ENCODE measurements at places on chromosomes 12 and 14.

- DNase-seq, result no peak
Observed at GRCh38 chr12:95739561-95740313, 50.8 kb downstream of the NTN4 start.

- no peak for DNase-seq
Observed at GRCh38 chr12:108852674-108853309, 4.6 kb downstream of the SSH1 start.

DNA sequence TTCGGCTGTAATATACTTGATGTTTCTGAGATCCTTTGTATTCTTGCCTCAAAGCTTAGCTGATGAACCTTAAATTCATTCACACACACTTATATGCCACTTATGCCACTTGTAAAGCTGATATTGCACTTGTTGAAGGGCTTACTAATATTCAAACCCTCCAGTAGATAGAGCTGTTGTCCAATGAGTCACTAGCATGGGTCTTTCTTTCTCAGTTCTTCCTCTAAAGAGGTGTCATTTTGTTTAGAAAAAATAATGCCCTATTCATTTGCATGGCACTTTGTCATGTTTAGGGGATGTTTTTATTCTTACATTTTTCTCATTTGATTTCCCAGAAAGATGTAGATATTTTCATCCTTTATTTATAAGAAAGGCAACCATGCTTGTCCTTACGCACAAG lies 56.4 kb downstream of the MON2 start:
- DNase-seq, result no peak

GRCh38 chr14:72053651-72054050 lies 121.4 kb downstream of the RGS6 start:
- no peak for DNase-seq

- no peak for DNase-seq
Observed at GRCh38 chr12:2454601-2455177, 340.1 kb upstream of the FKBP4 start.

- DNase-seq, result no peak
Observed at GRCh38 chr12:21827083-21827482, 52.6 kb upstream of the KCNJ8 start.

DNA sequence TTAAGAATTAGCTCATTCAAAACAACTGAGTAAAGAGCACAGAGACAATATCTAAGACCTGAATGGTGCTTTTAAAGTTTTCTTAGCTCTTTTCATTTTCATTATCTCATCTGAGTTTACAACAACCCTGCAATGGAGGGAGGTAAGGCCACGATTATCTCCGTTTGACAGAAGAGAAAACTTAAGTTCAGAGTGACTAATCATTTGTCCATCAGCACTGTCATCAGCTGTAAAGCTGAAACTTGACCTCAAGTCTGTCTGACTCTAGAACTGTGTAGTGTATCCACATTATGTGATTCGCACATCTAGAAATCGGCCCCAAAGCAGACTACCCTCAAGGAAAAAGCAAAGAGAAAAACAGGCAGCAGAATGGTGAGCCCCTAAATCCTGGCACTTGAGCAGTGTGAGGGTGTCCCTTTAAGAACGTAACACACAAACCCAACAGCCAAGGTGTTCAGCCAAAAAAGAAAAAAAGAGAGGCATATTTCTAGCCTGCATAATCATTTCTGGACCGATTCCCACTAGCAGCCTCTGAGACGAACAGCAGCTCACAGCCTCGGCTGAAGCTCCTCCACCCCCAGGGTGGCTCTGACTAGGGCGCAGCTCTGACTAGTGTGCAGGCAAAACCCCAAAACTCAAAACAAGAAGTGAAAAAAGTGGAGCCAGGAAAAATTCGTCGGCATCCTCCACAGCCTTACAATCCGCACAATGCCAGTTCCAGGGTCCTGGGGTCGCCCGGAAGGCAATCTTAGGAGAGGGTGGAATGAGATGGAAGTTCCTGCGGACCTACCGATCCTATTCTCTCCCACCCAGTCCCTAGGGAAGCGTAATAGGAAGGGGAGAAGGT lies 1.6 kb downstream of the STXBP6 start:
- no peak for DNase-seq

GRCh38 chr12:120955232-120955631 lies 23.1 kb upstream of the HNF1A start:
- no peak for DNase-seq

DNA sequence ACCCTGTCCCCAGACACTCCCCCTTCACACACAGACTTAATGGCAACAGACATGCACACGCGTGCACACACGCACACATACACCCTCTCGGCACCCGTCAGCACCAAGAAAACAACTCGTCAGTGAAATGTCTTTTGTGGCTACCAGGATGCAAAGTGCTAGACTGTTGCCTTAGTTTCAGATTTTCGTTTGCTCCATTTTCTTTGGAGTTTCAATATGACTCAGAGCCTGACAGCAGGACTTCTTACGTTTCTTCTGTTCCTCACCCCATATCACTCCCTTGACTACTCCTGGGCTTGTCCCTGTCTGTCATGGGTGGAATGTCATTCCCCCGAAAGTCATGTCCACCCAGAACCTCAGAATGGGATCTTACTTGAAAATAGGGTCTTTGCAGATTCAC lies 182.9 kb downstream of the GLT1D1 start:
- no peak for DNase-seq
